ENCODE measurements at places on chromosomes 2 and 18. TPM values are rescaled to one million over a fixed set of nuclear protein-coding genes. Genes with fewer than 3 reads are reported as not detected.

LOXHD1 gene
- total RNA-seq, result 0.11 TPM

ZAP70 gene
- 0.22 TPM for total RNA-seq

GPBAR1 gene
- 0.44 TPM for total RNA-seq

DPP10 gene
- total RNA-seq, result 11.3 TPM

SP100 gene
- 0.28 TPM for total RNA-seq

FTCDNL1 gene
- 2.0 TPM for total RNA-seq

TTR gene
- total RNA-seq, result not detected

CABYR gene
- total RNA-seq, result 13.6 TPM

DNA sequence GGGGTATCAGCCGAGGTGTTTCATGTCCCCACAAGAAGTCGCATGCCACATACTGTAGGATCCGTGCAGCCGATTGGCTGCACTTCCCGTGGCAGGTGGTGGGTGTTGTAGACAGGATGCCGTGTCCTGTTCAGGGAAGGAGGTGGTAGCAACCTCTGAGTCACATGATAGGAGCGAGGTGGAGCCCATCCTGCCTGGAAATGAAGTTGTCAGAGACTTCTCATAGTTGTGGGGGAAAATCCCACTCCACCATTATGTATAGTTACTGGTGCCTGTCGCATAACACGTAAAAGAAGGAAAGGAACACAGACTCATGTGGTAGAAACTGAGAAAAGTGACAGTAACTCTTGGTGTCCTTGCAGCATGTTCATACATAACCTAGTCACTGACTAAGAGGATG is 91.4 kb upstream of the IL1R2 start:
- no peak for DNase-seq

DNA sequence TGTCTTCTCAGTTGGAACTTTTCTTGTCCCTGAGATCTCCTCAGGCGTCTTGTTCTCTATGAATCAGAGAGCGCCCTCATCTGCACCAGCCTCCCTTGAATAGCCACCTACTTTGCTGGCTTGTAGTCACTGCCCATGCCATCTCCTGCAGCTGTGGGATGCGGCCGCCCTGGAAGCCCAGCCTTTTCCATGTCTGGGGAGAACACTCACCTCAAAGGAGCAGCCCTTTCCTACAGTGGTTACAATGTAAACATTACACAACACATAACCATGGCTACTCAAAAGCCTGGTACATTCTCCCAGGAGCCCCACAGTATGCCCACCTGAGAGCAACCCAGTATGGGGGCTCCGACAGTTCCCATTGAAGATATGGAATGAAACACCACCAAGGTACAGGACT is 351.0 kb downstream of the EN1 start:
- DNase-seq, result no peak

DNA sequence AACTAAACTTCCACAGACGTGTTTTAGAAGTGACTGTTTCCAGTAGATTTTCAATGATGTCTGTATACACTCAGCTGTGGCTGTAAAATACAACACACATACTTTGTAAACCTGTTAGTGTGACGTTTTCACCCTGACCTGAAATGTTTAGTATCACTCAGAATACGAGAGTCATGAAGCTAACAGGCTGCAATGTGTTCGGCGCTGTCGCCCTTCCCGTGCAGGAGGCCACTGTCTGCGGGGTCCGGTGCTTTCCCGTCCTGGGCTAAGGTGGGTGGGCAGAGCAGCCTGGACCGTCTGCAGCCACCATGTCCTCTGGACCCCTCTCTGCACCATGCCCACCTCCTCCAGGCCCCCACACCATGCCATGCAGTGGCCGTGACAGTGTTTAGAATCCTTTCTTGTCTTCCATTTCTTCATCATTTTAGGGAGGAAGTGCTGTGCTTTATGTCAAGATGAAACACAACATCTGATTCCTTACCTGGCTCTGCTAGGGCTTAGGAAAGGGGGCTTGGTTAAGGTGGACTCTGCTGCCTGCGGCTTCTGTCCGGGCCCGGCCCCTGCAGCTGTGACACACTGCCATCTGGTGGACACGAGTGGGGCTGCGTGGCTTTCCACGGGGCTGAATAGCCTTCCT is 53.8 kb upstream of the RBM44 start:
- DNase-seq, result peak; percentile 75

- DNase-seq, result no peak
Observed at GRCh38 chr18:35142275-35142615, 98.6 kb upstream of the ZNF397 start.

DNA sequence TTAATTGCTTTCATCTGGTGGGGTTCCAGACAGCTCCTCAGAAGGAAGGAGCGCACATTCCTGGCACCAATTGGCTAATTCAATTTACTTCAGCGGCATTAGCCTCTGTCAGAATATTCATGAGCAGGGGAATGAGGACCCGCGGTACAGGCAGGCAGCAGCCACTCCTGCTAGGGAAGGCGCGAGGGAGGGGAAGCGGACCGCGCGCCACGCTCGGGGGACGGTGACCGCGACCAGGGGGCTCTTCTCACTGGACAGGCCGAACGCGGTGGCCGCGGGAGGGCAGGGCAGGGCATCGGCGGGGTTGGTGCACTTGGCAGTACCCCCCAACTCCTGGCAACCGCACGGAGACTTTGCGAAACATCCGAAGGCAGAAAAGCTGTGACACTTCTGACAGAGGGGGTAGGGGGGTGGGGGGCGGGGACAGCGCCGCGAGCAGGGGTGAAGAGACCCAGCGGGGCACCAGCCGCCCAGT is at the start of gene CDH20:
Gene CDH20 (plus strand): TSS at position 160 of the 475 bp plus-strand sequence.
- peak; percentile 72 for DNase-seq

GRCh38 chr2:231737761-231738160 is 29.4 kb downstream of the PTMA start:
- DNase-seq, result no peak

DNA sequence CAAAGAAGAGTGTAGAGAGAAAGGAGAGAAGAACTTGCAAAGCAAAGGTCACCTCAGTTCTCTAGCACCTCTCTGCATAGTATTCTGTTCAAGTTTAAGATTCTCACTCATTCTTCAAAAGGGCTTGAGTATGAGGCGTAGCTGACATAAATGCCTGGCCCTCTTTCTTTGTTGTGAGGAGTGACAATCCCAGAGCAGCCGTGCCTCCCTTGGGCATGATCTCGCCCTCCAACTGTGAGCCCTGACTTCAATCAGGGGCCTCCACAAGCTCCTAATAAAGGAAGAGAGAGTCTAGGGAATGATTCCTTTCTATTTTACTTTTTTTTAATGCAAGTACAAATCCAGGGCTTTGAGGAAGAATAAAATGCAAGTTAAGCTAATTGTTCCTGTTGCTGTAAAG is 402.7 kb downstream of the LRP1B start:
- DNase-seq, result no peak

DNA sequence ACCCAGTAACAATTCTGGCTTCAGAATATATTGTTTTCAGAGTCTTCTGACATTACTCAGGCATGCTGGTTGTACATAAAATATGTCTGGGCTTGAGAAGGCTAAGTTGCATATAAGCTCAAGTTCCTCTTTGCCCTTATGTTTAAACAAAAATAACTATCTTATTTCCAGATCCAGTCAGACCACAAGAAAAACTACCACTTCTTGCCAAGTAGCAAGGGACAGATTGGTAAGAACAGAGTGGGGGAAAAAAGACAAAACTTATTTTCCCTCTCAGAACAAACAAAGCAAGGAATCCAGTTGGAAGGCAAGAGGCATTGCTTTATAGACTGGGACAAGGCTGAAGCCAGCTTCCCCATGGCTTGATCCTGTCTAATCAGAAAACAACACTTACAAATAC is 1036.7 kb upstream of the CELF4 start:
- DNase-seq, result no peak

GRCh38 chr18:55031576-55031975 is 72.3 kb upstream of the CCDC68 start:
- DNase-seq, result no peak

DNA sequence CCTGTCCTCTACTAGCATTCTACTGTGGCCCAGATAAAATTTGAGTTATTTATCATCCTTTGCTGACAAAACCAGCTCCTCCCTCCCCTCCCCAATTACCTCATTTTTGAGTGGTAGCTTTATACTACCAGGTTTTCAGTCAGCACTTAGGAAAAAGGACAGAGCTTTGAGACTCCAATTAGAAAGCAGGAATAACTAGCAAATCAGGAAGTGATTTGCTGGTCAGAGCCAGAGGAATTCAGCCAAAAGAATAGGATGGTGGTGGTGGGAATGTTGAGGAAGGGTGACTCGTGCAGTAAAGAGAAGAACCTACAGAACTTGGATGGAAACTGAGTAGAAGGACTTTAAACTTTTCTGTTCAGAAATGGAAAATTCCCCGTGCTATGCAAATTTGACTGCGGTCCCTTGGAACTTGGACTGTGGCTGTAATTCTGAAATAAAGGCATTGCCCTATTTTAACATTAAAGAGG is 3.7 kb downstream of the MYL12B start:
- no peak for DNase-seq

DNA sequence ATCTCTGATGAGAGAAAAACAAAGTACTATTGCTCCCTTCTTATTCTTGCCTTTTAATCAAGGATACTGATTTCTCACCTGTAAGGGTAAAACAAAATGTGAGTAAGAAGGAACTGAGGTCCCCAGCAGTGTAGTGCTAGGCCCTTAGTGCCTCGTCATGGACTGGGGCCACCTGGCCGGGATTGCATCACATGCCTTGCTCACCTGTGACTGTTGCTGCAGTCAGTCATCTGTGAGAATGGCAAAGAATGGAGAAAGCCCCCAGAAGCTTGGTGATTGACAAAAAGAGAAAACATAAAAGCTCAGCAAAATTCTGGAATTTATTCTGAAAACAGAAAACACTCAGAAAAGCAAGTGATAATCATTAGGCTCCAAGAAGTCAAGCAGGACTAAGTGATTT is 63.4 kb downstream of the SPATS2L start:
- no peak for DNase-seq

DNA sequence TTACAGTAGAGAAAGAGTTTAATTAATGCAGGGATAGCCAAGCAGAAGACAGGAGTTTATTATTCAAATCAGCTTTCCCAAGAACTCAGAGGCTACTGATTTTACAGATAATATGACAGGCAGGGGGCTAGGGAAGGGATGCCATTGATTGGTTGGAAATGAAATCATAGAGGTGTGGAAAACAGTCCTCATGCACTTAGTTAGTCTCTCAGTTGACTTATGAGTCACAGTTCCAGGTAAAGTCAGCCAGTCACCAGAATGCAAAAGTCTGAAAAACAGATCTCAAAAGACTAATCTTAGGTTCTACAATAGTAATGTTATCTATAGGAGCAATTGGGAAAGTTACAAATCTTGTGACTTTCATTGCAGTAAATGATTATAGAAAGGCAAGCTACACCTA is 676.4 kb upstream of the CHAC2 start:
- no peak for DNase-seq

GRCh38 chr2:95138702-95139101 is 17.1 kb upstream of the MRPS5 start:
- DNase-seq, result no peak

GRCh38 chr2:109736177-109736827 is 57.8 kb upstream of the RGPD5 start:
- peak; percentile 55 for DNase-seq

DNA sequence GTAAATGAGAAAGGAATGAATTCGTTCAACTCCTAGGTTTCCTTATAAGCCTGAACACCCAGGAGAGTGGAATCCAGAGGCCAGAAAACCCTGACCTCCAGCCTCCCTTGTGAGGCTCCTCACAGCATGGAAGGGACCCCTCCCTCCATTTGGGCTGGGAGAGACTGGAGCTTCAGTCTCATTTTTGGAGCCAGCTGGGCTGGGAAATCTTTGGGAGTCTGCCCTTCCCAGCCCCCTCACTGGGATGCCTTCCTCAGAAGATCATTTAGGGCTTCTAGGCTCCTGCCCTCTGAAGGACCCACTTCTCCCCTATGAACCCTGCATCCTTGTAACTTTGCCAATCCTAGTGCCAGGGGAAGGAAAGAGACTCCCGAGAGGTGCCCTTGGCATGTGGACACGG is 346.1 kb downstream of the CYP26B1 start:
- no peak for DNase-seq

GRCh38 chr2:221203125-221203524 is 369.0 kb downstream of the EPHA4 start:
- no peak for DNase-seq

GRCh38 chr18:8615397-8616027 is 6.3 kb downstream of the RAB12 start:
- no peak for DNase-seq

DNA sequence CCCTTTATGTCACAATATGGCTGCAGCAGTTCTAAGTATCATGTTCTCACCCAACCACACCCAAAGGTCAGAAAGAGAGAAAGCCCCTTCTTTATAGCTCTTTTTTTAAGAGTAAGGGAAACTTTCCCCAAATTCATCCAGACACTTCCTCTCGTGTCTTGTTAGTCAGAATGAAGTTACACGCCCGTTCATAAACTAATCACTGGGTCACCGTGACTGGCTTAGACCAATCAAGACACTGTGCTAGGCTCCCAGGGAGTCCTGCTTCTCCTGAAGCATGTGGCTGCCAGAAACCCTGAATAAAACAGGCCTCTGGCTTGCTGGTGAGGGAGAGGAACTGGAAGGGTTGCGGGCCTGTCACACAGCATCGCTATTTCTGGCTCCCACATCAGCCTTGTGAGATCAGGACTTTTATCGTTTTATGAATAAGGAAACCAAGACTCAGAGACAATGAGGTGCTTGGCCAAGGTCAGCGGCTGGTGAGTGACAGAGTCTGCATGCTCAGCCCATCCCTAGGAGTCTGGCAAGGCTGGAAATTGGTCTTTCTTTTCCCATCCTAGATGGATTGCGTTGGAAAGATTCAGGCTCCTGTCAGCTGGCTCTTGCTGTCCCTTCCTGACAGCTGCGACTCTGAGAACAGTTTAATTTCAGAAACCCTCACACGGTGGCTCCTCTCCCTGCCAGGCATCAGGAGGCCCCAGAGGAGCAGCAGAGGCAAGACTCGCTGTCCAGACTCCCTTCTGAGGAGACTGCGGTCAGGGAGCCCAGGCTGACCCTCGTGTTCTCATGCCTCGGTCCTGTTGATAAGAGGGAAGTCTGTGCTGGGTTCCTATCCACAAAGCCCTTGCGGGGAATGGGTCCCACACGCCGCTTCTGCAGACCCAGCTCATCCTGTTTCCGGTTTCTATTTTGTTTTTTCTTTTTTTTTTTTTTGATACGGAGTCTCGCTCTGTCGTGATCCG is 104.5 kb upstream of the TAF1B start:
- DNase-seq, result no peak

- DNase-seq, result no peak
Observed at GRCh38 chr2:120454654-120455385, 108.9 kb downstream of the INHBB start.

DNA sequence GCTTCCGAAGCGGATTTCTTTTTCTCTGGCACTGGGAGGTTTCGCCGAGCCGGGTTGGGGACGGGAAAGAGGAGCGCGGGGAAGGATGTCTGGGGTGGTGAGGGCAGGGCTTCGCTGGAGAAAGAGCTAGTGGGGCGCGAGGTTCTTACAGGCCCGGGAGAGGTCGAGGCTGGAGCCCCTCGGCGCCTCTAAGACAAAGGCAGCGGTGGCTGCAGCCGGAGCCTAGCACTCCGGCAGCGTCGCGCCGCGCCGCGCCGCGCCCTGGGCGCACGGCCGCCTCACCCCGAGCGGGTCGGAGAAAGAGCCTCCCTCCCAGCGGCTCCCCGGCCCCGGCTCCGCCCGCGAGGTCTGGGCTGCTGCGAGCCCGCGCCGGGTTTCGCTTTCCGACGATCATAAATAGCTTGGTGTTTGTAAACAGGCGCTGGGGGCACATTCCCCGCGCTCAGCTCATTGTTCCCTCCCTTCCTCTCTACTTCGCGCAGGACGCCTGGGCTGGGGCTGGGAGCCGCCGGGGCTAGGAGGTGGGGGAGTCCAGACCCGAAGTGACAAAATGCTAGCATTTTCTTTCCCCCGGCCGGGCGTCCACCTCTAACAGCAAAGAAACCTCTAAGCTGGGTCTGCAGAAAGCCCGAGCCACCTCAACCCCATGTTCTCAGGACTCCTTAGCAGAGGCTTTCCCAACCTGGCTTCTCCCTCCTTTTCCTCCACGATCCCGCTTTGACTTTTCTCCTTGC is 813 bp upstream of the MEIS1 start:
- peak; percentile 63 for DNase-seq

All from H9 (cell line).